NCI-H2081 (cell line): ENCODE measurements at places on chromosomes 12 and 14.

- DNase-seq = no peak
Measured at GRCh38 chr12:5388581-5389535, 43.0 kb upstream of the NTF3 start.

DNA sequence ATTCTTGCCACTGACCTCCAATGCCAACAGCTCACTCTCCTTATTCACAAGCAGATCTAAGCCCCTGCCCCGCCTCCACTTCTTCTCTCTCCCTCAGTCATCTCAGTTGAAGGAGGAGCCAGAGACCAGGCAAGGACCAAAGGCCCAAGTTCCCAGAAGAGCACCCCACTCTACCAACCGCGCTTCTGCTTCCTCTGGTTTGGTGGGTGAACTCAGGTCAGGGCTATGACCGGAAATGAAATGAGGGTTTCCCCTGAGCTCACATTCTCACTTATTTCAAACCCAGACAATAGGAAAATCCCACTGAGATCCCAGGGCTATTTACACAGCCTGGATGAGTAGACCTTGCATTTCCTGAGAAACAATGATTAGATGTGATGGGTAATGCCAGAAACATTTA lies 9.9 kb downstream of the DPF3 start:
- DNase-seq = no peak

GRCh38 chr14:61091657-61092273 lies 110.7 kb downstream of the SLC38A6 start:
- DNase-seq = no peak

GRCh38 chr12:89101440-89101839 lies 250.9 kb downstream of the DUSP6 start:
- no peak for DNase-seq

DNA sequence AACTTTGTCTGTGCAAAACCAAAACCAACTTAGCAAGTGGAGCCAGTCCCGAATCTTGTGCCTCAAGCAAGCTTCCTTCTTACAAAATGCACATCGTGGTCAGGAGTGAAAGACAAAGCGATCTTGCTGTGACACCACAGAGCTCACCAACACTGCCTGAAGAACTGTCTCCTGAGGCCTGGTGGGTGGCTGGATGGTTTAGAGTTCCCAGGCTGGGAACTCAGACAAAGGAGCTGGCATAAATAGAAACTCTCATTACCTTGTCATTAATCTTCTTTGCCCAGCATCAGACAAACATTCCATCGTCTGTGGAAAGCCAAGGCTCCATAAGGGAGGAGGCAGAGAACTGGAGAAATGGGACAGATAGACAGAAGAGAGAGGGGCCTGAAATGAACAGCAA lies 144.8 kb downstream of the KCNA5 start:
- no peak for DNase-seq

DNA sequence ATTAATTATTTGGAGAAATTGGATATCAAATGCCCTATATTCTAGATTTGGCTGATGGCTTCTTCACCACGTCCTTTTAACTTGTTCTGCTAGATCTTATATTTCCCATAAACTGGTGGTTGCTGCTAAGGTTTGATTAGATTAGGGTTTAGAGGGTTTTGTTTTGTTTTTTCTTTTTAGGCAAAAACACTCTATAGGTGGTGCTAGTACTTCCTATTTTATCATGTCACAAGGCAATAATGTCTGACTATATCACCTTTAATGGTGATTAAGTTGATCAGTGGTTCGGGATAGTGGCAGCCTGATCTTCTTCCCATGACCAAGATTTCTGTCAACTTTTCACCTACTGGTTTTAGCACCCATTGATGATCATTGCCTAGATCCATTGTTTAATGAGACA lies 455.1 kb downstream of the RAD51B start:
- no peak for DNase-seq

DNA sequence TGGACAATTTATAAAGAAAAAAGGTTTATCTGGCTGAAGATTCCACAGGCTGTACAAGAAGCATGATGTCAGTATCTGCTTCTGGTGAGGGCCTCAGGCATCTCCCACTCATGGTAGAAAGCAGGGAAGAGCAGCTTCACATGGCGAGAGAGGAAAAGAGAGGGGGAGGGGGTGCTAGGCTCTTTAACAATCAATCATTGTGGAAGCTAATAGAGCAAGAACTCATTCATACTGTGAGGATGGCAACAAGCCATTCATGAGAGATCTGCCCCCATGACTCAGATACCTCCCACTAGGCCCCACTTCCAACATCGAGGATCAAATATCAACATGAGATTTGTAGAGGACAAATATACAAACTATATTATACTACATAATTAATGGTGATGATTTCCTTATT lies 361.9 kb upstream of the FAR2 start:
- no peak for DNase-seq

- DNase-seq = no peak
Measured at GRCh38 chr12:83156815-83157214, 470.1 kb downstream of the TMTC2 start.

GRCh38 chr12:113934060-113934814 lies 31.9 kb downstream of the RBM19 start:
- no peak for DNase-seq

DNA sequence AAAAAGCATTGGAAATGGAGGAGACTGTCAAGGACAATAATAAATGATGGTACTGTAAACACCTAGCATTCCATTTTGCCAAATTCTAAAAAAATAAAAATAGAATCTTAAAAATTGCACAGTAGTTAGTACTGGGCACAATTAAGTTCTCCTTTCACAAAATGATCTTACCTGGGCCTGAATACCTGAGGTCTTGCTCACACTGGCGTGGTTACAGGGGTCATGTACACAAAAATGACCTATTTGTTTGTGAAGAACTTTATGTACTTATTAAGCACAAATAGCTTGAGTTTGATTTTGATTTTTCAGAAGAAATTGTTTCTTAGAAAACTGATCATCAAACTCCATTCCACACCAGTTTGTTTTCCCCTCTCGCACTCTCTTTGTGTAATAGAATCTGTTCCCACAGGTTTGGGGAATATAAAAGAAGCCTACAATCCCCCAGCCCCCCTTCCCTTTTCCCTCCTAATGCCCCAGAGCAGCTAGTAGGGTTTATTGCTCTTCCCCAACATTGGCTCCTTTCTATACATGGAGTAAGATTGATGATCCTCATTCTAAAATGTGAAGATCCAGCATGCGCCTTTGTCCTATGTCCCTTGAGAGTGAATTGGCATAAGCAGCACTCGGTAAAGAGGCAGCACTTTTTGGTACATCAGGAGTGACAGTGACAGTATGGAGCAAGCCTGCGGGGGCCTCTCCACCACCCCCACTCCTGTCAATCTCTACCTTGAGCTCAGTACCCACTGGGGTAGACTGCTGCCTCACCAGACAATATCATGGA lies 204.3 kb downstream of the ASCL1 start:
- DNase-seq = no peak

DNA sequence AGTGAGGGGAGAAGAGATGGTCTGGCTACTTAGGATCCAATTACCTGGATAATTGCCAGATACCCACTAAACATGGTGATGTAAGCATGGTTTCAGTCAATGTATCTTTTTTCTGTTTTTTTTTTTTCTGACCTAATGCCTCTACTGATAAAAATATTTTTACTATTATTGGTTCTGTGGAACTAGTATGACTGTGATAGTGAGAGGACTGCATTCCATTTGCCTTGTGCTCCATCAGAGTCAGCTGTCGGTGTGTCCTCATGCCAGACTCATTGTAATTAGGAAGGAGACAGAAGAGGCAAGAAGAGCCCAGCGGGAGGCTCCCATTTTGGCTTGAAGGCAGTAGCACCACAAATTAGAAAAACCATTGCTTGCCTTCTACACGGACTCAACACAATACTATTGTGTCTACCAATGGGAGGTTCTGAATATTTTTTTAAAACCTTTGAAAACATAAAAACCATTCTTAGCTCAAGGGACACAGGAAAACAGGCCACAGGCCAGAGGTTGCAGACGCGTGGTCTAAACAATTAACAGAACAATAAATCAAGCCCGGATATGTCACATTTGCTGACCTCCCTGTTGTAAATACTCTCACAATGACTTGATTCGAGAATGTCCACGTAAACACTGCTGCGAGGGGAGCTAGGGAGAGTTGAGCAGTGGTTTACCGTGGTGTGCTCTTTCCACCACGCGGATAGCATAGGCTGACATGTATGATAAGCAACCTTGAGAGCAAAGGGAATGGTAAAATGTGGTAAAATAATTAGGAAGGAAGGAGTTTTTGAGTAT lies 13.5 kb upstream of the DCP1B start:
- DNase-seq = no peak

DNA sequence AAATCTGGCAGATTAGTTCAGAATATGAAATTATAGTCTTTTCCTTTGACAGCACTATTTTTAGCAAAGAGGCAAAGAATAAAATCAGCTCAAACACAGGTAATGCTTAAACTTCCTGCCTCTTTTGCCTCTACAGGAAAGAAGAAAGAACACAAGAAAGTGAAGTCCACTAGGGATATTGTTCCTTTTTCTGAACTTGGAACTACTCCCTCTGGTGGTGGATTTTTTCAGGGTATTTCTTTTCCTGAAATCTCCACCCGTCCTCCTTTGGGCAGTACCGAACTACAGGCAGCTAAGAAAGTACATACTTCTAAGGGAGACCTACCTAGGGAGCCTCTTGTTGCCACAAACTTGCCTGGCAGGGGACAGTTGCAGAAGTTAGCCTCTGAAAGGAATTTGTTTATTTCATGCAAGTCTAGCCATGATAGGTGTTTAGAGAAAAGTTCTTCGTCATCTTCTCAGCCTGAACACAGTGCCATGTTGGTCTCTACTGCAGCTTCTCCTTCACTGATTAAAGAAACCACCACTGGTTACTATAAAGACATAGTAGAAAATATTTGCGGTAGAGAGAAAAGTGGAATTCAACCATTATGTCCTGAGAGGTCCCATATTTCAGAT lies 17.4 kb downstream of the TMPO start:
- peak; percentile 38 for DNase-seq

DNA sequence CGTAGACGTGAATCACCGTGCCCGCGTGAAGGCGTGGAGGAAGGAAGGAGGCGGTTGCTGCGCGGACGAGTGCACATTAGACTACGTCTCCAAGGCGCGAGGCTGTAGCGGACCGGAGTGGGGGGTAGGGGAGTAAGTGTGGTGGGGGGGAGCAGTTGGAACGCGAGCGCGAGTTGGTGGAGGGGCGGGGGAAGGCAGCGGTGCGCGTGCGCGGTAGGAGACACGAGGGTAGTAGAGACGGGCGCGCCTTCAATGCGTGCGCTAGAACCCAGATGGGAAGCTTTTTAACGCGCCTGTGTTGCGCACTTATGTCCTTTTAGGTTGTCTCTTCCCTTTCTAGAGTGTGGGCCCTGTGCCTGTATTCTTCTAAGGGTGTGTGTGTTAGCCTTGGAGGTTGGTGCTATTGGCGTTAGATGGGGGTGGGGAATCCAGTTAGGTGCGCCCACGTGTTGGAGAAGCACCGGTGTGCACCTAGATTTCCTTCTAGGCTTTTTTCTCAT lies 604 bp downstream of the EIF4B start:
- DNase-seq = peak; percentile 76

- DNase-seq = no peak
Measured at GRCh38 chr14:58747181-58747580, 109.4 kb downstream of the DACT1 start.
